ENCODE measurements at places on chromosomes 6 and 20.

- DNase-seq: no peak
These were observed 52.6 kb upstream of the PTPRK start for GRCh38 chr6:128573036-128573435.

- DNase-seq: peak; percentile 1
These were observed 645.0 kb downstream of the PHF3 start for GRCh38 chr6:64280569-64280968.

DNA sequence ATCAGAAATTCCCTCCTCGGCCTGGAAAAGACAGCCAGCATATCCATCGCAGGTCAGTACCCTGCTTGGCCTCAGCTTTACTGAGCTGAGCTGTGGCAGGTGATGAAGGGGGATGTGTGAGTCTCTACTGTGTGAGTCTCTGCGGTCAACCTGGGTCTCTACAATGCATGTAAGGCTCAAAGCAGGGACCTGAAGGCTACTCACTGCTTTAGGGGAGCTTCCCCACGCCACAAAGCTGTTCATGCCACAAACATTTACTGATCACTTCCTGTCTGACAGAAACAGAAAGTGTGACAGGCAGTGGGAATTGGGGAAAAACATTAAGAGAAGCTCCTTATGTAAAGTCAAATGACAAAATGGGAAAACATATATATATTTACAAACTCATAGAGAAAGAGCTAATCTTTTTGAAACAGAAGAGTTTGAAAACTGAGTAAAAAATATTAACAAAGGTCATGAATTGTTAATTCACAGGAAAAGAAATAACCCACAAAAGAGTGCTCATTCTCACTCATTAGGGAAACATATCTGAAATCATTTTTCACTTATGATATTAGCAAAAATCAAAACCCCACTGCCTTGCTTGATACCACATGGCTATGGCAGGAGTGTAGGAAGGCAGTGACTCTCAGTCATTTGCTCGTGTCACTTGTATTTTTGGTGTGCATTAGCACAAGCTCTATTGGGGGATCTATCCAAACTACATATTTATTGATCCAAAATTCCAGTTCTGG lies 5.8 kb downstream of the BTN3A3 start:
- DNase-seq: peak; percentile 50

DNA sequence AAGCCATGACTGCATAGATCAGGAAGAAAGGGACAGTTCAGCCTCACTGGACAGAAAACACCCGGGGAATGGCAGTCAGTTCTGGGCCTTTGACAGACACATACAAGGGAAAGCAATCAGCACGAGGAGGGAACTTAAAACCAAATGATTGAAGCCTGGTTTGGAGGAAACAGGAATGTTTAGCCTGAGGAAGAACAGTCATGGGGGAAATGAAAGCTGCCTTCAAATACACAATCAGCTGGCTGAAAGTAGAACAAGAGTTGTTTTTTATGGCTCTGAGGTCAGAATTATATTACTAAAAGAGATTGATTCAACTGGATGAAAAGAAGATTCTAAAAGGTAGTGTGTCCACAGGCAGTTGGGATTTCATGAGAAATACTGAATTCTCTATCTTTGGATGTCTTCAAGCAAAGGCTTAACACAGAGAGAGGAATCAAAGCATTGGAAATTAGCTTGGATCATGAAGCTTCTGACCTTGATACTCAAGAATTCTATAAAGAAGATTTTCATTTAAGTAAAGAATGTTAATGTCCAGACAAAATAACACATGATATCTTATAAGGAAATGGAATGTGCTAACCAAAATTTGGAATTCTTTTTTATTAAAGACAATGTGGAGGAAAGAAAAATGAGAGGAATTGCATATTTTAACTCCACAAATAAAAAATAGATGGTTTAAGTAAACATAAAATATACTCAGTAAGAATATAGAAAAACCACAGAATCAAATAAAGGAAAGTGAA lies 216.6 kb downstream of the IBTK start:
- DNase-seq: peak; percentile 34

- DNase-seq: no peak
These were observed 301.1 kb downstream of the EYA4 start for GRCh38 chr6:133542056-133542821.

GRCh38 chr6:106614592-106615257 lies 14.6 kb downstream of the RTN4IP1 start:
- DNase-seq: no peak

- peak; percentile 49 for DNase-seq
These were observed 80.3 kb upstream of the HTR1E start for GRCh38 chr6:86856937-86857563.

- no peak for DNase-seq
These were observed 13.1 kb downstream of the CD2AP start for GRCh38 chr6:47490676-47491075.

- DNase-seq: no peak
These were observed 450.4 kb upstream of the CITED2 start for GRCh38 chr6:139824864-139825263.

DNA sequence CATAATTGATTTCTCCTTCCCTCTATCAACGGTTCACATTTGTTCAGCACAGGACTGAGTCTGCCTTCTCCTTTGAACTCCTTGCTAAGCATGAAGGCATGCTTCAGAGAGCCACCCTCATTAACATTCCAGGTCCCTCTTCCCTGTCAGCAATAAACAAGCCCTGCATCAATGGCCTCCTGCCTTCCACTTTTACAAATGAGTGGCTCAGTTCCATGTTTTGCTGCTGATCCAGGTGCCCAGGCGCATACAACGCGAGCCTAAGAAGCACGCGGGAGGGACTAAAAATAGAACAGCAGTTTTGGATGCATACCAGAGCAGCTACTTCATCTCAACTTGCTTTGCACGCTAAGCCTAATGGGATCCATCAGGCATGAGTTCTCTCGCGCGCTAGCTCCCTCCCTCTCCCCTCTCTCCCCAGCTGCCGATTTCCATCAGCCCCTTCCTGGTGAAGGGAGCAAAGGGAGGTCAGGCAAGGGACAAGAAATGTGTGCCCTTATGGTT lies 53.4 kb downstream of the TRAF3IP2 start:
- DNase-seq: no peak

GRCh38 chr6:18166312-18167036 lies 11.3 kb downstream of the KDM1B start:
- peak; percentile 48 for DNase-seq

DNA sequence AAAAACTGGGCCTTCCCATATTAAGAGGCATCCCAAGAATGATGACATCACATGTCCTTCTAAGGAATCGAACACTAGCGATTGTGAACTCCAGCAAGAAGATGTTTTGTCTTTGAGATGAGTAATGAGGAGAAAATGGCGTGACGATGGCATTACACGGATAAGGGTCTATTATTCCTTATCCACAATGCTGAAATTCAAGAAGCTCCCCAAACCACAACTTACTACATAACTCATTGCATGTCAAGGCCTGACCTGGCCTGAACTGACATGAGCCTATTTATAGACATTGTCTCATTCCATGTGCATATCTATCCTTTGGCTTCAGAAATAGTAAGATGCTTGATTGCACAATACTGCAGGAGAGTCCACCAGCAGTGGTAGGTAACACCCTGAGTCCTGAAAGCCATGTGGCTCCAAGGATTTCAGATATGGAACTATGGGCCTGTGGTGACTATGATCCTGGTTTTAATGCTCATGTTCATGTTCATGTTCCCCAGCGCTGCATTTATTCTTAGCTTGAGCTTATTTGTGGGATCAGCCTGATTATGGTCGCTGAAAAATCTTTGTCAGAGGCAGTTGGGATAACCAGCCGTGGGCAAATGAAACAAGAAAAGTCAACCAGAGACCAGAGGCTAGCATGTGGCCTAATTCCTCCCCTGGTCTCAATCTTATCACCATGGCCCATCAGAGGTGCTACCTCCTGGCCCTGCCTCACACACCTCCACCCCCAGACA lies 183.2 kb upstream of the JARID2 start:
- DNase-seq: peak; percentile 73

- no peak for DNase-seq
These were observed 47.4 kb downstream of the SRC start for GRCh38 chr20:37393196-37393862.

- DNase-seq: peak; percentile 14
These were observed 61.5 kb upstream of the FNDC1 start for GRCh38 chr6:159107451-159108260.

DNA sequence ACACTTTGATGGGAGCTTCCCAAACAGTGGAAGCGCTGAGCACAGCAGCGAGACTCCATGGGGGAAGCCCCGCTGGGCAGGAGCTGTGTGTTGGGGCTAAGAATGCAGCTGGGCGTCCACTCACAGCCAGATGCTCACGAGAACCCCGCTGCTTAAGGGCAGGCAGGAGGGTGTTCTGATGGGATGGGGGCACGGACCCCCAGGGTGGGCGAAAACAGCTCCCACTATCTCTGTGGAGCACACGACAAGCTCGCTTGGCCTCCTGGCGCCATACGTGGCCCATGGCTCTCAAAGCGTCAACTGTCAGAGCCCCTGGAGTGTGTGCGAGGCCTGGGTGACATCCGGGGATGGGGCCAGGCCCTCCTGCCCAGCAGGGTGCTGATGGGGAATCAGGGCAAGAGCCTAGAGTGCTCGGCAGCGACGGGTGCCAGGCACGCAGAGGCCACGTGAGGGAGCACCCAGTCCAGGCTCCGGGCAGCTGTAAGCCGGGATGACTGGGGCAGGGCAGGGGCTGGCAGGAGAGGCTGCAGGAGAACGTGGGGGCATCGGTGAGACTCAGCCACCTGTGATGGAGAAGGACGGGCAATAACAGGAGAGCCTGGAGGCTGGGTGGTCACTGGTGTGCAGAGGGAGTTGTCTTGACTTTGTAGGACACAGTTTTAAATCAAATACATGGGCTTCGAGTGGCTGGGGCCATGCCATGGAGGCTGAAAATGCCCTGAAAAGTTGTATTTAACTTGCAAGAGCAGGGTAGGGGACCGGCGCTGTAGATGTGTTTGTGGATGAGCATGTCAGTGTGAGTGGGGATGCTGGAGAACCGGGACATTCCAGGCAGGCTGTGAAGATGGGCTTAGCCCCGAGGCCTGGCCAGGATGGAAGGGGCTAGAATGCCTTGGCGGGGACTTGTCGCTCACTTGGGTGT lies 27.3 kb downstream of the PYGB start:
- no peak for DNase-seq

GRCh38 chr20:59985164-59985563 lies 26.9 kb downstream of the CDH26 start:
- DNase-seq: no peak

DNA sequence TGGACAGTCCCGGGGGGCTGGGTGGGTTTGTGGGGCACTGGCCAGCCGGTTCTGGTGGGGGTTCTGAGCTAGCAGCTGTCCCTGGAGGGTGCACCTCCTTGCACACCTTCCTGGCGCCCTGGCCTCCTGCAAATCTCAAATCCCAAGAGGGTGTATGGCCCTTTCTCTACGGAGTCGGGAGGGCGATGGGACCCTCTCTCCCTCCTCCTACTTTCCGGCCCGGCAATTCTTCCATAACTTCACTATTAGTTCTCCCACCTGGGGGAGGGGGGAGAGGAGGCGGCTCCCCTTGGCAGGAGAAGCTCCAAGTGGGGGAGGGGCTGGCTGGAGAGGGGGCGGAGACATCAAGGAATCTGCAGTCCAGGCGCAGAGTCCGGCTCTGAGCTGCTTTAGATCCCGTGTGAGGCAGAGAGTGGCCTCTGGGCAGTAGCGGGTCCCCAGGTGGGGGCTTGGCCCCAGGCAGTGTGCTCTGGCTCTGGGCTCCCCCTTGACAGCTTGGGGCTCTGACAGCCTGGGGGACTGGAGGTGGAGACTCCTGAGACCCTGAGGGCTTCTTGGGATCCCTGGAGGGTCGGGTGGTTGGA lies 1.4 kb upstream of the LAMA5 start:
- no peak for DNase-seq

- DNase-seq: no peak
These were observed 548 bp downstream of the SALL4 start for GRCh38 chr20:51801823-51802123.

- no peak for DNase-seq
These were observed 151.2 kb downstream of the ELOVL4 start for GRCh38 chr6:79796197-79796596.

DNA sequence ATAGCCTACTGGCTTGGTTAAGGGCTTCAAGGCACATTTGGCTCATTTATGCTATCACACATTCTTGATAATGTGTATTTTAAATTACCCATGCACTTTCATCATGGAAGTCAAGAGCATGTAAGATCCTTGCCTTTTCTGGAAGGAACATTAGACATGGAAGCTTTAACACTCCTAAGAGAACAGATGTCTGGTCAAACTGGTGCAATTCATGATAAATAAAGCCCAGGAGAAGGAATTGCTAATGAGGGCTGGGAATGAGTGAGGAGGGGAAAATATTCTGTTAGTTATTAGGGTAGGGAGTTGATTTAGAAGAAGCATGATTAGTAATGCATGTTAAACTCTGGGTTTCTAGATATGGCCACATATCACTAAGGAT lies 688.6 kb upstream of the CITED2 start:
- no peak for DNase-seq

GRCh38 chr6:99132026-99132635 lies 184.4 kb upstream of the FBXL4 start:
- no peak for DNase-seq

GRCh38 chr6:43093436-43094289 lies 17.5 kb downstream of the PTK7 start:
- DNase-seq: peak; percentile 17

Measured in suppressor macrophage treated with lipopolysaccharide for 4 hours (primary cell).